SK-MEL-5 (cell line): ENCODE measurements at places on chromosomes 2 and 18. TPM values are rescaled to one million over a fixed set of nuclear protein-coding genes. Genes with fewer than 3 reads are reported as not detected.

The NBAS gene
- 59.4 and 59.6 TPM in 2 replicates for total RNA-seq

DNA sequence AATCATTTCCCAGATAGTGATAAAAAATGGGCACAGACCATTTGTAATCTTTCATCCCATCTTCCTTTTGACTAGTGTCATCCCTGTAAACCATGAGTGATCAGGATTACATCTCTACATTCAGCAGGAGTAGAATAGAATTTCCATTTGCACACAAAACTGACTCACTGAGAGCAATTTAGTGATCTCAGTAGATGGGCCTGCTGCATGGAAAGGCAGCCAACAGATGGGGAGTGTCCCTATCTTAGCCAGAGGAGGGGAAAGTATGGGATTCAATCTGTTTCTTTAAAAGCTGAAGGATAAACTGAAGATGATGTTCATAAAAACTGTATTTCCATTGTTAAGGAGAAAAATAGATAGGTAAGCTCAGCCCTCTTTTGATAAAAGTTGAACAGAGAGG, 441.7 kb downstream of the ZNF521 start:
- no peak for DNase-seq

GRCh38 chr2:182447863-182448262, 21.0 kb upstream of the PDE1A start:
- DNase-seq = no peak

DNA sequence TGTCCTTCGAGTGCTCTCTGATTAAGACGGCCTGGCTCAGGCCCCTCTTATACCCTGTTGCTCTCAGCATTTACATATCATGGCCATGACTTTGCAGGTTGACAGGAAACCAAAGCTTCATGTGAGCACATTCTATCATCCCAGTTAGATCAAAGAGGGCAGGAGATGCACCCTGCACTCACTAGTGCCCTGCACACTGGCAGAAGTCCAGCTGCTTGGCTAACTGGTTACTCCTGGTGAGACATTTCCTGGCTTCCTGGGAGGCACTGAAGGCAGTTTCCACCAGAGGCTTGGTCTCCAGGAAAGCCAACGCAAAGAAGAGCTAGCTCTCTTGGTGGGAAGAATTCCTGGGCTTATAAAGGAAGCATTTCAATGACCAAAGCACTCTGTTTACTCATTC, 66.3 kb downstream of the LIPG start:
- DNase-seq = no peak

The SPDYA gene
- 0.88 and 1.2 TPM in 2 replicates for total RNA-seq
